ENCODE measurements at places on chromosomes 12 and 14. TPM values are rescaled to one million over a fixed set of nuclear protein-coding genes. Genes with fewer than 3 reads are reported as not detected.

DNA sequence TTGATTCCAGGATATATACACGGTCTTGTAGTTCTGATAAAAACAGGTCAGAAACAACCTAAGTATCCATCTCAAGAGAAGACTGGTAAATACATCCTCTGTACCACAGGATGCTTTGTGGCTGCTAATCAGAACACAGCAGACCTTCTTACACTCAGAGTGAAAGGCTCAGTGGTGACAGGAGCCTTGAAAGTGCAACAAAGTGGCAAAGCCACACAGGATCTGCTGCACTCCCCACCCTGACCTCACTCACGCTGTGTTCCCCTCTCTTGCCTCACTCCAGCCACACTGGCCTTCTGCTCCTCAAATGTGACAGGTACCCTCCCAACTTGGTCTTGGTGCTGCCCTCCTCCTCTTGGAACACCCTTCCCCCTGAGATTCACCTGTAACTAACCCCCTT, 98.1 kb upstream of the GRIP1 start:
- no peak for DNase-seq

DNA sequence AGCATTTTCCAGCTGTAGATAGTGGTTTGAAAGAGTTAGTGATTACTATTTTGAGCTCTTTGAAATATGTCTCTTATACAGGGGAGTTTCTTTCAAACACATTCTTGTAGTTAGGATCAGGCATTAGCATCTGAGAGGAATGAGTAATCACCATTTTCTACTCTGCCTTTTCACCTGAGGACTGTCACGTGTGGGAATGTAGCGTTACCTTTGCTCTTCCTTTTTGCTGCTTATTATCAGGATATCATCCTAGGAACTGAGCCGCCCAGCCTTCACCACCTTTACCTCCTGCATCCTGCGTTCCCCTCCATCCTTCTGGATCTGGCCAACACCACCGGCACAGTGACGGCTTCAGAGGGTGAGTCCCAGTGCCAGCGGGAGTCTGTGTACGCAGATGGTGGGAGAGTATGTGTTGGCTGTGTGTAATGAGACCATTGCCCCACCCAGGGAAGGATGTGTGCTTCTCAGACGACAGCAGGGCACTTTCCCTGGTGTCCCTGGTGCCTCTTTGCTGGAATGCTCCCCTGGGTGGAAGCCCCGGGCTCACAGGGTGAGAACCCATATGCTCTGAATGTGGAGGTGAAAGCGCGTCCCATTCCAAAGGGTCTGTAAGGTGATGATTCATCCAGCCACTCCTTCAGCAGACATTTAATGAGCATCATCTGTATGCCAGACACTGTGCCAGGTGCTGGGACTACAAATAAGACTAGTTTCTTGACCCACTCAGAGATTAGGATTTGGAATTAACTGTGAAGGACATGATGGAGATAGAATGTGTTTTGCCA, 27.5 kb downstream of the GSG1 start:
- DNase-seq, result no peak

GRCh38 chr14:105891631-105892452, 365.5 kb downstream of the TMEM121 start:
- DNase-seq, result peak; percentile 10

DNA sequence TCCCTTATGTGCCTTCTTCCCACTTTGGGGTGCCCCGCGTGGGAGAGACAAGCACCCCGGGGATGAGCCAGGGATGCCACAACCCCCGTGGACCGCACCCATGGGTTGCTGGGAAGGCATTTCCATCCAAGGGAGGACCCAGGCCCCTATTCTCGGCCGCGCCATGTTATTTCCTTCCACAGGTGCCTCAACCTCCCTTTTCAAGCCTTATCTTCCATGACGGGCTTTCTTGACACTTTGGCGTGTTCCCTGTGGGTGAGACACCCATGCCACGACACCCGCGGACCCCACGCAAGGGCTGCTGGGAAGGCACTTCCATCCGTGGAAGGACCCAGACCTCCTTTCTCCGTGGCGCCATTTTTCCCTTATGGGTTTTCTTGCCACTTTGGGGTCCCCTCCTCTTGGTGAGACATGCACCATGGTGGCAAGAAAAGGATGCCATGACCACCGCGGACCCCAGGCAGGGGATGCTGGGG, 269.2 kb downstream of the ALG10 start:
- DNase-seq, result peak; percentile 8

DNA sequence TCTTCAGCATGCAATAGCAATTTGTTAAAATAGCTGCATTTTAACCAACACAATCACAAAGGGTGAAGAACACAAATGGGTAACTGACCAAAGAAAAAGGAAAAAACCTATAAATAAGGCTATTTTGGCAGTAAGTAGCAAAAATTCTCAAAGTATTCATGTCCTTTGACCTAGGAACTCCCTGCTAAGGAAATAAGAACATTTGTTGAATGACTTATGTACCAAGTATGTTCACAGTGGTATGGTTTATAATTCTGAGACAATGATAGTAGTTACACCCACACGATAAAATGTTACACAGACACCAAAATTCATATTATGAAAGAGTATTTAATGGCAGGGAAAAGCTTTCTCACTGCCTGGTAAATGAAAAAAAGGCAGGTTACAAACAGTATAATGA, 16.9 kb downstream of the CCDC88C start:
- DNase-seq, result no peak

DNA sequence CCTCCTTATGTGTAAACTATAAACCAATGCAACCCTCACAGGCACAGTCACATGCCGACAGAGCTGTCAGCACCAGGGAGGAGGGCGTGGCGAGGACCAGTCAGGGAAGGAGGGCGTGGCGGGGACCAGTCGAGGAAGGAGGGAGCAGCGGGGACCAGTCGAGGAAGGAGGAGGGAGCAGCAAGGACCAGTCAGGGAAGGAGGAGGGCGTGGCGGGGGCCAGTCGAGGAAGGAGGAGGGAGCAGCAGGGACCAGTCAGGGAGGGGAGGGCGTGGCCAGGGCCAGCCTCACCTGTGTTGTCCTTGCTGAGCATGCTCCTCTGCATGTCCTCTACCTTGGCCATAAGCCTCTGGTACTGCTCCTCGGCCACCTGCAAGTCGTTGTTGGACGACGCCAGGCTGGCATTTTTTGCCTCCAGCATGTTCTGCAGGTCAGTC, 24.2 kb downstream of the GOLGA3 start:
- no peak for DNase-seq

DNA sequence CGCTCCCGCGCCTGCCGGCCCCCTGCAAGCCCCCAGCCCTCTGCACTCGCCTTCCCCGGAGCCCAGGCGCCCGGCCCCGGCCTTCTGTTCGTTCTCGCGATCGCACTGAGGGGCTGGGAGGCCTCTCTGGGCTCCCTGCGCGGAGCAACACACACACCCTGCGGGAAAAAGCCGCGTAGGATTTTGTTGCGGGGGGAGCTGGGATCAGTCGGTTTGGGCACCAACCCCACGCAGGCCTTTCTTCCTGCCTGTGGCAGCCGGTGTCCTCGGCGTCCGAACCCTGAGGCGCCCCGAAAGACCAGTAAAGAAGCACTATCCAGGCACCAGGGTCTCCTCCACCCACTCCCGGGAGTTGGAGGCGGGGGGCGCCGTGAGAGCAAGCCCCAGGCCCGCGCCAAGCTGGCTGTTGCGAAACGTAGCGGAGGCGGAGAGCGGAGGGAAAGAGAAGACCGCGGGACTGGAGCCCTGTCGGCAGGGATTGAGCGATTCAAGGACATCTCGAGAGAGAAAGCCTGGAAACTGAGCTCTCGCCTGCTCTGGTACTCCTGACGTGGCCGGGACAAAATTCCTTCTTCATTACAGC, 1.9 kb upstream of the HOXC5 start:
- DNase-seq, result no peak

GRCh38 chr12:105616971-105617540, 286.6 kb downstream of the C12orf75 start:
- DNase-seq, result no peak

GRCh38 chr12:100674036-100674888, 100.8 kb downstream of the GAS2L3 start:
- no peak for DNase-seq

DNA sequence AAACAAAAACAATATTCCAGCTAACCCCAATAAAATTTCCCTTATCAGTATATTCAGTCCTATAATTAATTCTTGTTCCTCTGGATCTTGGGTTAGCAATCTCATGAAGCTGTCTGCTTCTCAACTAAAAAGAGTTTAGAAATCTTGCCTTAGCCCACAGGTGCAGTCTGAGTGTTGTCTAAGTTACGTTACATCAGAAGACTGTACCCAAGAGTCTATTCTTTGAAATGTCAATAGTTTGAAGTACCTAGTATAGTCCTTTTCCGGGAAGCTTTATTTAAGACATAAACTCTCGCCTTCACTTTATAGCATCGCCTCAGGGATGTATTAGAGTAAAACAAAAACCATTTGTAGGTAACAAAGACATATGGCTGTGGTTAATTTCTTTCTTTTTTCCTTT, 465.1 kb downstream of the FUT8 start:
- no peak for DNase-seq

DNA sequence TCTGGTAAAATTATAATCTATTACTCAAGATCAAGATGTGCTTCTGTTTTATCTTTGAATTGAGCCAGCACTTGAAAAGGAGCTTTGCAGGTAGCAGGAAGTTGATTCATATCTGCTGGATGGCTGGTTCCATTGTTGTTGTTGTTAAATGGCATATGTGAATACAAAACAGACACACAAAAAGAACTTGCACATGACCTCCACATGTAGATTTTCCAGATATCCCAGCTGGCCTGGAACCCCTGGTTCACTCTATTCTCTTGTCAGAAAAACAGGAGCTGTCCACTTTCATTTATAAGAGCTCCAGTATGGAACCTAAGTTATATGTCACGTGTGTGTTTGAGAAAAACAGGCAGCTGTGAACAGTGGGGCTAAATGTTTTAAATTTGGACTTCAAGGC, 273.9 kb downstream of the TMEM132D start:
- no peak for DNase-seq

- peak; percentile 43 for DNase-seq
These were observed 13.3 kb upstream of the MAP3K9 start for GRCh38 chr14:70822530-70823185.

DNA sequence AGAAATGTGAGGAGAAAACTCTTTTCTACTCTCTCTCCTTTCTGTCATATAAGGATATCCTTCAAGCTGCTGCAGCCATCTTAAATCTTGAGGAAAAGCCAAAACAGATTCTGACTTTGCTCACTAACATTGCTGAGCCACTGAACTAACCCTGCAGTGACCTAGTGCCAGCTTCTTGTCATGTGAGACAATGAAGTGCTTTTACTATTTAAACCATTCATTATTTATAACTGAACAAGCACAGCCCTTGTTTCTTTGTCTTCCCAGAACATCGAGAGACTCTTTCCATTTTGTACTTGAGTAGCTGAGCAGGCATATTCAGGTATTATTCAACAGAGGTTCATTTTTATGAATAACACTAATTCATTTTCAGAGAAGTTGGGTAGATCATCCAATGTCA, 455.0 kb upstream of the TMPO start:
- no peak for DNase-seq

GRCh38 chr12:124665511-124665910, 98.1 kb upstream of the NCOR2 start:
- no peak for DNase-seq

- DNase-seq, result no peak
These were observed 96.1 kb downstream of the DAD1 start for GRCh38 chr14:22492622-22493542.

DNA sequence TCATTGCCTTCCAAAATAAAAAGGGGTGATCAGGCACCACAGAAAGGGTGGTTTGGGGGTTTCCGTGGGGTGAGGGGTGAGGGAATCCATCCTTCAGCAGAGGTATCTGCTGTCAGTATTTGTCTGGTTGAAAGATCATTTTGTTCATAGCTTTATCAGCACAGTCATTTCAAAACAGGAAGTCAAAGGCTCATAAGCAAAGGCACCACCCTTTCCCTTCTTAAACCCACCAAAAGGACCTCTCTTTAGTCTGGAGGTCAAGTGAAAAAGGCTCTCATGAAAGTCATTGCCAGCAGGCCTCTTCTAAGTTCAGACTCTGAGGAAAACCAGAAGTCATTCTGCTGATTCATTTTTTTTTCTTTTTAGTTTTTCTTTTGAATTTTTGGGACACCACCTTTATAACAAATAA, 6.2 kb downstream of the CHST11 start:
- DNase-seq, result no peak

DNA sequence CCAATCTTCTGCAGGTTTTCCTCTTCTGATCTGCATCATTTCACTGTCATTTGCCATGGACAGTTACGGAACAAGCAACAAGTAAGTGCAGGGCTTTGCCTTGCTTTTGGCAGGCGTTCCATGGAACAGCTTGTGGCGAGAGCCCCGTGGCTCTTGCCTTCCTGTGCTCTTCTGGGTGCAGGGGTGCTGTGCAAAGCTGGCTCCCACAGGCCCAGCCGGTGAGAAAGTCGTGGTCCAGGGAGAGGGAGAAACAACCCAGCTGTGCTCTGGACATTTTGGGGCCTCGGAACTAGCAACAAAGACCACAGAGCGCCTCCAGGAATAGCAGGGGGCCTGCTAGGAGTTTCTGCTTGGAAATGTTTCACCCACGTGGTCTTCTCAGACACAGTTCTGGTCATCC, 164.7 kb downstream of the ADGRD1 start:
- no peak for DNase-seq

DNA sequence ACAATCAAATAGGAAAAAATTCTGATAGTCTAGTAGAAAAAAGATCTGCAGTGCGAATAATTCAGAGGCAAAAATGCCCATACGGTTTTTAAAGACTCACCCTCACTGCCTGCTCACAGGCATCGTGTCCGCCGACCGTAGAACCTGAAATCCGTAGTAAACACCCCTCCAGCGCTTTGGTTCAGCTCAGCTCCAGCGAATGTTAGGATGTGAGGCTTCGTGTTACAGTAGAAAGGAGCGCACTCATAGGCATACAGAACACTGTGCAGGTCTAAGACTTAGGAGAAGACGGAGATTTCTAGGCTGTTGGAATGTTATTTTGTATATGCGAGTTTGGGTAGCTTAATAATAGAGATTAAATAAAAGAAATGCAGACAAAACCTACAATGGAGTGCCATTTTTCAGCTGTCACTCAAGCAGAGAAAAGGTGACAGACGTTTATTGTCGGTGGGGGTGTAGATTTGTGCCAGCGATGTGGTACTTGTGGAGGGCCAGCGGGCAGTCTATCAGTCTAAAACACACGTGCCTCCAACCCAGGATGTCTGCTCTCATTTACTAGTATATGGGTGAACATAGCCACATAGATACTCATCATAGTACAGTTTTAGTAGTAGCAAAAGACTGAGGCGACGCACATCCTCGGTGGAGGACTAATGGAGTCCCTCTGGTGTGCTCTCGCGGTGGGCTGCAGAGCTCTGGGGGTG, 25.7 kb downstream of the SFSWAP start:
- DNase-seq, result no peak

Gene FOXG1
- not detected for total RNA-seq

Gene VWF
- total RNA-seq, result 250 TPM

Gene FITM1
- 148 TPM for total RNA-seq

Gene KRT71
- not detected for total RNA-seq

Gene RHOJ
- total RNA-seq, result 14.6 TPM

Gene PDE3A
- total RNA-seq, result 161 TPM

Gene TAS2R50
- total RNA-seq, result 0.47 TPM

Gene NANOG
- total RNA-seq, result not detected

Gene NKX2-1
- not detected for total RNA-seq

Gene TMEM30B
- total RNA-seq, result 0.22 TPM

Gene DIP2B
- total RNA-seq, result 13.2 TPM

Gene BDKRB2
- 0.49 TPM for total RNA-seq

Gene SYT1
- total RNA-seq, result 0.30 TPM

Gene BICDL1
- 0.08 TPM for total RNA-seq
